NCI-H460 (cell line): ENCODE measurements at places on chromosomes 13 and 19. TPM values are rescaled to one million over a fixed set of nuclear protein-coding genes. Genes with fewer than 3 reads are reported as not detected.

The PSG2 gene
- not detected in 2 replicates for total RNA-seq

DNA sequence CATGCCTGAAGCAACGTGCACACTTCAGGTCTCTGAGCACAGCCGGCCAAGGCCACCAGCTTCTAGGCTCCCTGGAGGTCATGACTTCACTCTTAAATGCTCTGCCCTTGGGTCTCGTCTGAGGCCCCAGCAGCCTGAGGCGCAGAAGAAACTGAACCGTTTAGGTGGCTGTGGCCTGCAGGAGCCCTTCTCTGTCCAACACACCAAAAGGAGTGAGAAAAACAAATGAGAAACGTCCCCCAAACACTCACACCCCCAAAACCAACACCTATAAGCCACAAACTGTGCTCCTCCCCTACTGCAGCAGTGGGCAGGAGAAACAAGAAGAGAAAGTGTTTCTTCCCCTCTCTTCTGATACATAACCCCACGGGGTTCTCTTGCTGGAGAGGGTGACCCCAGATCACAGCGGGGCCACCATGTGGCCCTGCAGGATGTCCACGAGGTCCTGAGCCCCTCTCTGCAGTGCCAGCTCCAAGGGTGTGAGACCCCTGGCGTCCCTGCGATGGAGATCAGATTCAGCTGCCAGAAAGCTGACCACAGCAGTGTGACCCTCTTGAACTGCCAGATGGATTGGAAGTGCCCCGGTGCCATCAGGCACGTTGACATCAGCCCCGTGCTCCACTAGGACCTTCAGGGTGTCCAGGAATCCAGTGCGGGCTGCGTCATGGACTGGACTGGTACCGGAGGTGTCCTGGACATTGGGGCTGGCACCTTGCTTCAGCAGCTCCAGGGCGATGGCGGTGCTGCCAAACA lies 1.0 kb upstream of the KRI1 start:
- no peak for DNase-seq

- DNase-seq, result no peak
Measured at GRCh38 chr19:46488551-46488950, 7.1 kb downstream of the PNMA8B start.

DNA sequence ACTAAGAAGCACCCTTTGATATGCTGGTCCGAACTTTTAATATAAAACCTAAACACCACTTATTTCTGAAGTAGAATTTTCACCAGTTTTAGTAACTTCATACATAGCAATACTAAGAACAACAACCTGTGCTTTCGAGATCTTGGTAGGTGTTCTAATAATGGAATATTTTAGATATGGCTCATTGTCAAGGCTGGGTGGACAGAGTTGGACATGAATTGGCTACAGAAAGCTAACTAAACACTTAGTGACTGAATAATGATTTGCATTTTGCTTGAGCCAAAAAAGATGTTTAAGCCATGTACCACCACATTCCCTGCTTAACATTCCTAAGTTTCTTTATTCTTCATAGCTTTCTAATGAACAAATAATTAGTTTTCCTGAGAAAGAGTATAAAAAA lies 344.3 kb upstream of the SGCG start:
- DNase-seq, result no peak

GRCh38 chr19:15220833-15221232 lies 11.4 kb downstream of the EPHX3 start:
- DNase-seq, result no peak

The STAP2 gene
- 2.6 TPM in 2 replicates for total RNA-seq

DNA sequence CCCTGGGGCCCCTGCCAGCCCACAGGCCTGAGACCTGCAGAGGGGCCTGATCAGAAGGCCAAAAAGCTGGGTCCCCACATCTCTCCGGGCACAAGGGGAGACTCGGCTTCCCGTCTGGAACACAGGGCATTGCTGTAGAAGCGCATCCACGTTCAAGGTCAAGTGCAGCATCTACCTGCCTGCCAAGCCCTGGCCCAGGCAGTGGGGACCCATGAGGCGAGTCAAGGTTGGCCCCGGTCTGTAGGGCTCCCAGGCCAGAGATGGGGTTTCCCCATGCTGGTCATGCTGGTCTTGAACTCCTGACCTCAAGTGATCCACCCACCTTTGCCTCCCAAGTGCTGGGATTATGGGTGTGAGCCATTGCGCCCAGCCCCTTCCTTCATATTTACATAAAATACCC lies 13.5 kb upstream of the COMP start:
- DNase-seq, result no peak

The IRS2 gene
- total RNA-seq, result 31.0 and 35.5 TPM in 2 replicates

The COL5A3 gene
- total RNA-seq, result 0.06 and 0.12 TPM in 2 replicates

The S1PR2 gene
- total RNA-seq, result 1.5 and 1.8 TPM in 2 replicates

GRCh38 chr13:110466266-110466915 lies 95.1 kb downstream of the RAB20 start:
- no peak for DNase-seq

DNA sequence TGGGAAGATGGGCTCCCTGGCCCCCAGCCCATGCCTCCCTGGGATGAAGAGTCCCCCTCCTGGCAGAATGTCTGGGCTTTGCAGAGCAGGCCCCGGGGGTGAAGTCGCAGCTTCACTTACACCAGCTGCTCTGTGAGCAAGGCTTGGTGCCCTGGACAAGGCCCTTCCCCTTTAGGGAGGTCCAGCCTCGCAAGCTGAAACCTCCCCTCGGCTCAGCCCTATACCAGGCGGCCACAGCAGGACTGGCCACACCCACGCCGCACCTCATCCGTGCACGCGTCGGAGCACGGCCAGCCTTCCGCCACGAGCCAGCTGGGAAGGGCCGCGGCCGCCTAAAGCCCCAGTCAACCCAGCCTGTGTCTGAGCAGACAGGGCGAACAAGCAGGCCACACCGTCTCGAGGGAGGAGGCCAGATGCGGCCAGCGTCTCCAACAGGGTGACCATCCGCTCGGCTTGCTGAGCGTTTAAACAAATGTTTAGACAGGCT lies 83.2 kb upstream of the MCF2L start:
- DNase-seq, result no peak

The JOSD2 gene
- 10.0 and 17.8 TPM in 2 replicates for total RNA-seq

The ZNF578 gene
- not detected in 2 replicates for total RNA-seq

GRCh38 chr19:412356-413355 lies 3.7 kb upstream of the C2CD4C start:
- DNase-seq, result no peak

GRCh38 chr13:20994441-20994821 lies 67.0 kb downstream of the LATS2 start:
- DNase-seq, result no peak

DNA sequence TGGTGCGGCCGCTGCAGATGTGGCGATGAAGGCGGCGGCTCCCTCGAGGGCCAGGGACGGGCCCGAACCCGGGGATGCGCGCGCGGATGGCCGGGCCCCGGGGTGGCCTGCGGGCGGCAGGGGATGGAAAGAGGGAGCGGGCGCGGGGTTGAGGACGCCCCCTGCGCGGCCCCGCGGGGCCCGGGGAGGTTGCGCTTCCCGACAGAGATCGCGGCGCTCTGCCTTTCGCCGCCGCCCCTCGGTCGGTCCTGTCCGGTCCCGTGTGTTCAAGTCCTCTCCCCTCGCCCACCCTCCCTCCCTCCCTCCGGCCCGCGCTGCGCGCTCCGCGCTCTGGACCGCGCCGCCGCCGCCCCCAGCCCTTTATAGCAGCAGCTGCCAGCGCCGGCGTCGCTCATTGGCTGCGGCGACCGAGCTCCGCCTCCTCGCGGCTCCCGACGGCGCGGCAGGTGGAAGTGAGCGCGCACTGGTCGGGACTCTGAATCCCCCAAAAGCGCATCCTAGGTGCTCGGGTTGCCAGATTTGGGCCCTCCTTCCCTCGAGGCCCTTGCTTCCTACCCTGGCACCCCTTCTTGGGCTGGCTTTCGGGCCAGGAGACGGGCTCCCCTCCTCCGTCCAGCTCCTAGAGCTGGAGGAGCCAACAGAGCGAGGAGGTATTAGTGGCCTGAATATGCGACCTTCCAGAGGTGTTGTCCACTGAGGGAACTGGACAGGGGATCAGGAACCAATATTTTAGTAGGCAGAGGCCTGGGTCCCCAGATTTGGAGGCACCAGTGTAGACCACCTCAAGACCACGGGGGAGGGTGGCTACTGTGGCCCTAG lies at the start of gene ELAVL3:
TSS of gene ELAVL3 (minus strand) at position 332 of the 819 bp plus-strand sequence. CDS start 438 bp downstream, outside the sequence.
- no peak for DNase-seq

GRCh38 chr13:43154156-43154651 lies 130.8 kb downstream of the DNAJC15 start:
- peak; percentile 27 for DNase-seq

DNA sequence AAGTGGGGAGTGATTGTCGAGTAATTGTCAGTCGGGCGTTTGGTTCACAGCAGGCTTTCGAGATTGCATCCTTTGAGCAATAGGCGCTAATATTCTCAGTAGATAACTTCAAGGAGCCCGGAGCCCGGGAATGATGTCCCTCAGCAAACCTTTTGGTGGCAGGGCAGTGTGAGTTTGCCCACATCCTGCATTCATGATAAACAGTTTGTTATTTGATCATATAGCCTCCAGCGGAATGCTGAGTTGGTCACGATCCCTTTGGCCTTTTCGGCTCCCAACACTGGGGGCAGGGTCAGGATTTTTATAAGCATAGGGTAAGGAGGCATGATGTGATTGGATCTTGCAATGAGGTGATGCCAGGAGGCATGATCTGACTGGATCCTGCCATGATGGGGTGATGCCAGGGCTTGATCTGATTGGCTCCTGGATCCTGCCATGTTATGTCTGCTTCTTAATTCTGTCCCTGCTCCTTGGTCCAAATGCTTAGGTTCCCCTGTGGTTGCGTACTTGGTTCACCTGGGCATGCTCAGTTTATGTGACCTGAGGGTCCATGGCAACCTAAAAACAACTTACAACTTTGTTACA lies 38.2 kb upstream of the IGSF23 start:
- DNase-seq, result no peak

GRCh38 chr19:50331221-50331993 lies 2.2 kb upstream of the KCNC3 start:
- DNase-seq, result no peak

- DNase-seq, result no peak
Measured at GRCh38 chr19:576768-577438, 4.5 kb downstream of the BSG start.

- DNase-seq, result no peak
Measured at GRCh38 chr13:46178143-46178542, 3.8 kb downstream of the LCP1 start.

The LIN7B gene
- total RNA-seq, result 1.8 and 3.2 TPM in 2 replicates

- DNase-seq, result no peak
Measured at GRCh38 chr13:99080131-99080530, 102.3 kb upstream of the DOCK9 start.

GRCh38 chr13:38419312-38419873 lies 69.7 kb downstream of the UFM1 start:
- no peak for DNase-seq

The ICAM4 gene
- total RNA-seq, result not detected in 2 replicates

GRCh38 chr19:19584356-19584755 lies 34.1 kb downstream of the PBX4 start:
- no peak for DNase-seq
